Tongue (tissue), 3 donors: ENCODE measurements at places on chromosomes 12 and 14. TPM values are rescaled to one million over a fixed set of nuclear protein-coding genes. Genes with fewer than 3 reads are reported as not detected.

The NPAS3 gene
- 4.4 TPM for total RNA-seq

The CMA1 gene
- not detected for total RNA-seq

The KLRC4 gene
- total RNA-seq: not detected

DNA sequence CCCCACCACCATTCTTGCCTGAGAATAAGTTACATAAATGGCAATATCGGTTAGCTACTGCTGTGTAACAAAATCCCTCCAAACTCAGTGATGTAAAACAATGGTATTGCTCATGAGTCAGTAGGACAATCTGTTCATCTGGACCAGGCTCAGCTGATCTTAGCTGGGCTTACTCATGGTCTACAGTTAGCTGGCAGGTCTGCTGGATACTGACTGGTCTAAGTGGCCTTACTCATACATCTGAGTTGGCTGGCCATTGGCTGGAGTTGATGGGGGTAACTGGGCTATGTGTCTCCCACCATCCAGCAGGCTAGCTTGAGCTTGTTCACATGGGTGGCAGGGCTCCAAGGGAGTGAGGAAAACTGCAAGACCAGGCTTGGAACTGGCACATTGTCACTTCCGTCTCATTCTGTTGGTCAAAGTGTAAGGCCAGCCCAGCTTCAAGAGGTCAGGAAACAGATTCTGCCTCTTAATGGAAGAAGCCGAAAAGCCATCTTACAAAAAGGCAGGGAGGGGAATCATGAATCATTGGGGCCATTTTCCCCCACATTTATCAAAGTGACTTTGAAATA lies 56.7 kb upstream of the CHGA start:
- no peak for DNase-seq

GRCh38 chr12:79327465-79327864 lies 363.3 kb downstream of the PAWR start:
- DNase-seq: no peak

DNA sequence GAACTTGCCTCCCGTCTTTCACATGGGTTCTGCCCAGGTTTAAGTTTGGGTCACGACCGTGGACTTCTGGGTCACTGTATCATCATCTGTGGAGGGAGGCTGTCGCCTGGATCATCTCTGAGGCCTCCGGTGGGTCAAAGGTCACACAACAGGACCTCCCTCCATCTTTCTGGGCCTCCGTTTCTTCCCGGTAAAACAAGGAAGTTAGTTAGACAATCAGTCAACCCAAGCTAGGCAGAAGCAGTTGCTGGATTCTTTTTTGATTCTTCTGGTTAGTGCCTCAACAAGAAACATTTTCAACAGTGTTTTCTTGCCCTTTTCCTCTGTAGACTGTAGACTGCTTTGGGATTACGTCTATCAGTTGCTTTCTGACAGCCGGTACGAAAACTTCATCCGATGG lies 186.6 kb upstream of the BCL2L14 start:
- no peak for DNase-seq

- DNase-seq: no peak
Observed at GRCh38 chr14:68637106-68638021, 155.5 kb downstream of the ZFP36L1 start.

GRCh38 chr14:30297876-30298795 lies 260.8 kb upstream of the G2E3 start:
- peak; percentile 58 for DNase-seq
